ENCODE measurements at places on chromosomes 4 and X. TPM values are rescaled to one million over a fixed set of nuclear protein-coding genes. Genes with fewer than 3 reads are reported as not detected.

Gene FATE1
- total RNA-seq, result not detected

- no peak for DNase-seq
Measured at GRCh38 chrX:1851527-1851926, 236.7 kb downstream of the ASMT start.

GRCh38 chrX:40266490-40267333 lies 169.0 kb upstream of the BCOR start:
- DNase-seq, result peak; percentile 71

- DNase-seq, result no peak
Measured at GRCh38 chrX:70025464-70025863, 24.3 kb downstream of the AWAT2 start.

- no peak for DNase-seq
Measured at GRCh38 chr4:71268166-71268565, 70.7 kb upstream of the SLC4A4 start.

GRCh38 chr4:145528601-145529000 lies 46.9 kb downstream of the SMAD1 start:
- no peak for DNase-seq

DNA sequence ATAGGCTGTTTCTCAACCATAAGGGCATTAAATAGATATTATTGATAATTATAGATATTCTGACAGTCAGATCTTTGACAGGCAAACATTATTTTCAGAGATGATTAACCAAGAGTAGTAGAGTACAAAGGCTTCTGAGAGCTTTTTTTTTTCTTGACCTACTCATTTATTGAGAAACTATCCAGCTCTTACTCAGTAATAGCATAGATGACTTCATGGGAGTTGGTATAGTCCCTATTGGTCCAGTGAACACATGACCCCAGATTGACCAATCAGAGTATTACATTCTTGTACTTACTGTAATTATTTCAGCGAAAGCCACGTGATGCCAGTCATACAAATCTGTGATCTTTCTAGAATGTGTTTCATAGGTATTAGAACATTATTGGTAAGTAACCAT lies 508.7 kb downstream of the FSTL5 start:
- no peak for DNase-seq

GRCh38 chrX:46543441-46543840 lies 1.8 kb downstream of the ZNF674 start:
- DNase-seq, result no peak

- no peak for DNase-seq
Measured at GRCh38 chr4:127560755-127561154, 72.0 kb upstream of the INTU start.

DNA sequence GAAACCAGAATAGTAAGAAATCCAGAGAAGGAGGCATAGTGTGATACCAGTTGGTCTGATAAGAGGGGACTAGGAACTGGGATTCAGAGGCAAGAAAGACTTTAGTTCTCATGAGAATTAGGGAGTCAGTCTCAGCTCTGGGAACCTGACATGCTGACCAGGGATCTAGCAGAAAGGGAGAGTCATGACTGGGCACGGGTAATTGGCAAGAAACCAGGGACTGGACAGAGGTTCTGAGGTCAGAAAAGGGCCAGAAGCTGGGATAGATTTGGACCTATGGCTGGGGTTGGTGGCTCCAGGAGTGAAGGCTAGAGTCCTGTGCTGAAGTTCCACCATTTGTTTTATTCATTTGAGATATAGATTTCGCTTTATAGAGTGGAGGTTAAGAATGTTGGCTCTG lies 110.2 kb upstream of the C1GALT1C1 start:
- no peak for DNase-seq

- DNase-seq, result no peak
Measured at GRCh38 chr4:109649872-109650271, 53.4 kb downstream of the CASP6 start.

- no peak for DNase-seq
Measured at GRCh38 chrX:70029863-70030262, 19.9 kb downstream of the AWAT2 start.

DNA sequence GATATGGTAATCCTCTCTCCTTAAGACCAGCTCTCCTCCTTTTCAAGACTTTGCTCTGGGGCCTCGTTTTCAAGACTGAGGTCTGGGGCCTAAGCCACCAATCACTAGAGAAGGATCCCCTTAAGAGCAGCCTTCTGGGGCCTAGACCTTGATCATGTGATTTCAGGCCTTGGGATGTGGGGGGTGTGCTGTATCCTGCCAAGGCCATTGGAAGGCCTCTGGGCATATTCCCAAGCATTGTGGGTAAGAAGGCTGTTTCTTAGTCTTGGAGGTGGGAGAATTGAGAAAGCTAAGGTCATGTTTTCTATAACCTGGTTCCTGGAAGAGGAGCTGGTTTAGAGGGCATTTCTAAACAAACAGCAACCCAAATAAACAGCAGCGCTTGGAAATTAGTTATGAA lies 12.1 kb downstream of the TMEM164 start:
- no peak for DNase-seq

DNA sequence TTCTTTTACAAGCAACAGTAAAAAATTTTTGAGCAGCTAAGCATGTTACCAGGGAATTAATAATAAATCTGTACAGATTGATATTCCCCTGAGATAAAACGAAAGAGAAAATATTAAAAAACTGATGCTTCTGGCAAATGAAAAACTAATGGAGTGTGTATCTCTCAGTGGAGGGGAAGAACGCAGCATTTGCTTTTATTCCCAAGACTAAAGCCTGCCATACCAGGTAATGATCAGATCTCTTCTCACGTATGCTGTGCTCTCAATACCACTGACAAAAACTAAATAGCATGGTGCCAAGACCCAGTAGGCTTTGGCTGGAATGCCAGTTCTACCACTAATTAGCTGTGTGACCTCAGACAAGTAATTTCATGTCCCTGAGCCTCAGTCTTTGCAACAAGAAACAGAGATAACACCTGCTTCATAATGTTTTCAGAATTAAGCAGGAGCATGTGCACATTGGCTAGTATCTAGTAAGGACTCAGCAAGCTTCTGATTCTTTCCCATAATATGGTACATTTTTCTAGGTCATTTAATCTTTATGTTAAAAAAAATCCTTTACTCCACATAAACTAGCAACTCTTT lies 179.6 kb downstream of the CENPC start:
- no peak for DNase-seq

Data from endothelial cell (in vitro differentiated cells).